ENCODE measurements at places on chromosomes 6 and 20.

- DNase-seq: no peak
These were observed 24.9 kb downstream of the COL21A1 start for GRCh38 chr6:56222499-56222898.

DNA sequence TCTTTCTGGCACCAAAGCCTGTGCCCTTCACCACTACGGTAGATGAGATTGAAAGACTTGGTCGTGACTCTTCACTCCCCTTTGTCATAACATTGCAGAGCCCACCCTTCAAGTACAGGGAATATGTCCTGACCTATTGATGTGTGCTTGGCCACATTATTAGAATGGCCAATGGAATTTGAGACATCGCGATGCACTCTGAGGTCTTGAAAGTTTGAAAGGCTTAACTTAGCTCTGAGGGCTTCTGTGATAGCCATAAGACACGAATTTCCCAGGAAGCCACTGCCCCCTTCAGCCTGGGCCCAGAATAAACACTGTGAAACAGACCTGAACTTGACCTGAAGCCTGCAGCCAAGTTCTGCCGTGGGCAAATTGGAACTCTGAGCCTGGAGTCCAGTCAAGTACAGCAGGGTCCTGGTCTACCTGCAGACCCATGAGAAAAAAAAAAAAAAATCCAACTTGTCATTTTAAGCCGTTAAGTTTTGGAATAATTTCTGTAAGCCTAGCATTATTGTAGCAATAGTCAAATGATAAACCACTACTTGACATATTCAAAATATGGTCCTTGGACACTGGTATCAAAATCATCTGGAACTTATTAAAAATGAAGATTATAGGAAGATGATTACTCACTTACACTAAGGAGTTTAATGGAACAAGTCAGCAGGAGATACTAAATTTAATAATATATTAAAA is 36.9 kb upstream of the TRAF3IP2 start:
- peak; percentile 70 for DNase-seq

- DNase-seq: no peak
These were observed 37.2 kb downstream of the C6orf132 start for GRCh38 chr6:42105156-42105648.

DNA sequence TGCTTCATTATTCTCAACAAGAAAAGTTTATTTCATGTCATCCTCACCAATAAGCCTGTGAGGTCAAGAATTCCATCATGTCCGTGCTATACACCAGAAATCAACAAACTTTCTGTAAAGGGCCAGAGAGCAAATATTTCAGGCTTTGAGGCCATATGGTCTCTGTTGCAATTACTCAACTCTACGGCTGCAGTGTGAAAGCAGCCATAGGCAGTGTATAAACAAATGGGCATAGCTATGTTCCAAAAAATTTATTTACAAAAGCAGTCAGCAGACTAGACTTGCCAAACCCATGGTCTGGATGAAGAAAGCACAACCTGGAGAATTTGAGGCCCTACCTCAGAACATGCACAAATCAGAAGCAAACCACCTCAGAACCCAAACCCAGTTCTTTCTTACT is 118.5 kb downstream of the PCSK2 start:
- DNase-seq: no peak

DNA sequence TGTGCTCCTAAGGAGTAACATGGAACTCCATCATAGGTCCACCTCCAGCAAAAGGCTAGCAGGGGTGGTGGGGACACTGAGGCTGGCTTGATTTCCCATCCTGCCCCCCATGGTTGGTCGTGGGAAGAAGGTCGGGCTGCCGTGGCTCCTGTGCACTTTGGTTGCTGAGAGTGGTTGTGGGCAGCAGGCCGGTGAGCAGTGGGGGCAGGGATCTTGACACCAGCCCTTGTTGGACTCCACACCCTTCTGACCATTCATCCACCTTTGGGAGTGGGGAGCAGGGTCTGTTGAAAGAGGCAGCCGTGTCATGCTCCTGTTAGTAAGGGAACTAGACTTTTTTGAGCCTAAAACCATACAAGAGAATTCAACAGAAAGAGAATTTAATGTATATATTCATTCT is 175.2 kb downstream of the ARID1B start:
- DNase-seq: no peak

GRCh38 chr6:129860908-129861665 is at the start of gene TMEM244:
Gene TMEM244 (minus strand): TSS chr6:129861315. CDS start chr6:129861188, 127 bp downstream.
- peak; percentile 72 for DNase-seq

- no peak for DNase-seq
These were observed 114.4 kb downstream of the SLC23A2 start for GRCh38 chr20:4886771-4887527.

- peak; percentile 85 for DNase-seq
These were observed 2.8 kb upstream of the FANCE start for GRCh38 chr6:35449287-35449881.

- no peak for DNase-seq
These were observed 88.2 kb downstream of the MTFR2 start for GRCh38 chr6:136161950-136162349.

- no peak for DNase-seq
These were observed 79.5 kb upstream of the VSTM2L start for GRCh38 chr20:37823296-37823980.

DNA sequence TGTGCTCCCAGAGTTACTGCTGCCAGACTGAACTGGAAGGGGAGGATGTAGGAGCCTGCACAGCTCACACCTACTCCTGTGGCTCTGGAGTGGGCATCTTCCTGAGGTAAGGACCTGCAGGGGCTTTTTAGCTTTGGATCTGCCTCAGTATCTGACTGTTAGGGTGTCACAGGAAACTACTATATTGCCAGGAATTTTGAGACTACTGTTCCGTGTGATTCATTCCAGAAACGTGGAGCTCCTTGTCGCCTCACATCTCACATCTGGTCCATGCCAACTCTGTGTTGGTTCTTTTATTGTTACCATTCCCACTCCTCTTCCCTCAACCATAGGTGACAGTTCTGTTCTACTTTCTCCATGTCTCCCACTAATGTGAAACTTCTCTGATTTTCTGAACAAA is 34.1 kb downstream of the PRPH2 start:
- no peak for DNase-seq

DNA sequence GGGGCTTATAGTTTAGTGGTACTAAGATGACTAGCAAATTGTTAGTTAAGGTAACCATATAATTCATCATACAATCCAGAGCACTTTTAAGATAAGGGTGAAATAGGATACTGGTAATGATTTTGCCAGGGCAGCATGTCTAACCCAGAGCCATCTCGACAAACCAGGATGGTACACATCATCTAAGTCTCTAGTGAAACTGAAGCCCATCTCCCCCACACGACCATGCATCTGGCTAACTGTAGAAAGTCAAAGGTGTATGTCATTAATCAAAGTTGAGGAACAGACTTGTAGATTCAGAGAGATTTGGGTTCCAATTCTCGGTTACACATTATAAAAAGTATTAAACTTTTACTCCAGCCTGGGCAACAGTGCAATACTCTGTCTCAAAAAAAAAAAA is 78.3 kb downstream of the PRKN start:
- DNase-seq: no peak

GRCh38 chr6:34671801-34672656 is 24.5 kb downstream of the ILRUN start:
- DNase-seq: no peak

DNA sequence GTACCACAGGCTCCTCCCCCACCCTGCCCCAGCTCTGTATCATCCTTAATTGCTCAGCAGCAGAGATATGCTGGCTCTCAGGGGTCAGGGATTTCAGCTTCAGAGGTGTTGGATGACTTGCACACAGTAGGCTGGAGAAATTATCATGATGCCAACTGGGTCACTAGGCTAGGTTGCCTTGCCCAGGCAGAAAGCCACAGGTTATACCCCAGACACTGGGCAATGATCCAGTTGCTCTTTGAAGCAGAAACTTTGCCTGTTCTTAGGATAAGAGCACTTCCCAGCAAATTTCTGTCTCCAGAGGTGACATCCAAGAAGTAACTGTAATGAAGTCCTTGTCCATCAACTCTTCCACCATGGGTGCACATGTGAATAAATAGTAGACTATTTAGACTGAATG is 38.3 kb upstream of the SCML4 start:
- no peak for DNase-seq

- DNase-seq: no peak
These were observed 111.1 kb downstream of the AGPAT4 start for GRCh38 chr6:161162722-161163121.

DNA sequence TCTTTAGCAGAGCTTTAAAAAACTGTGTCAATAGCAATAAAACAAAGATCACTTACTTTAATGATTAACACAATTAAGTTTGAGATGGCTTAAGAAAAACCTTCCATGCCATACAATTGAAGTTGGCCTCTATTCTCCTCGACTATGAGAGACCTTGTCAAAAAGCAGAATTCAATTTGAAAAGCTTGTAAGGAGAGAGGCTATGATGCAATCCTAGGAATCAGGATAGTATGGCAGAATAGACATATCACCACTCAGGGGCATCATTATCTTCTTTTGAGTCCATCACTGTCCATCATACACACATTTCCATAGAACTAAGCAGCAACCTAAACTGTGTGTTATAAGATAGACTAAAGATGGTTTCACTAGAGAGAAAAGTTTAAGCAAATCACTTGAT is 17.2 kb downstream of the TBC1D7 start:
- DNase-seq: no peak

DNA sequence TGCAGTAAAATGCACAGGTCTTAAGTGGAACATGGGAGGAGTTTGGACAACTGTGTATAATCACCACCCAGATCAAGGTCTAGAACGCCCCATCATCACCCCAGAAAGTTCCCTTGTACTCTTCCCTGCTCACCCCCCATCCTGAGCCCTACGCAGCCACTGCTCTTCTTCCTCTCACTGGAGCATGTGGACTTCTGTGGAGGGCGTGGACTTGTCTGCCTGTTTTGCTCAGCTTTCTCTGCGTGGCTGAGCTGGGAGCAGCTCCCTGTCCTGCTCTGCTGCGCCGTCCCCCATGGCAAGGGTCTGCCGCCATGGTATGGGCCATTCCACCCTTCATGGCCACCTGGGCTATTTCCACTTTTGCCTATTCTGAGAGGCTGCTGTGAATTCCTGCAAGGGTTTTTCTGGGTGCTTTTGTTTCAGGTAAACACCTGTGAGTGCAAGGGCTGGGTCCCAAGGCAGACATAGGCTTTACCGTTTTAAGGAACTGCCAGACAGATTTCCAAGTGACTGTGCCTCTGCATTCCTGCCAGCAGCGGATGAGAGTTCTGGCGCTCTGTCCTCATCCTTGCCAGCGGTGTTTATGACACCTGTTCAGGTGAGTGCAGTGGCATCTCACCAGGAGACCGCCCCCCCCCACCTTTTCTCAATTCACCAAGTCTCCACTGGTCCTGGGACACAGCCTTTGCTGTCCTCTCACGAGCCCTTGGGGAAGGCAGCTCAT is 19.7 kb downstream of the PCK1 start:
- DNase-seq: no peak

- no peak for DNase-seq
These were observed 182.8 kb downstream of the SLC16A10 start for GRCh38 chr6:111270121-111270520.

DNA sequence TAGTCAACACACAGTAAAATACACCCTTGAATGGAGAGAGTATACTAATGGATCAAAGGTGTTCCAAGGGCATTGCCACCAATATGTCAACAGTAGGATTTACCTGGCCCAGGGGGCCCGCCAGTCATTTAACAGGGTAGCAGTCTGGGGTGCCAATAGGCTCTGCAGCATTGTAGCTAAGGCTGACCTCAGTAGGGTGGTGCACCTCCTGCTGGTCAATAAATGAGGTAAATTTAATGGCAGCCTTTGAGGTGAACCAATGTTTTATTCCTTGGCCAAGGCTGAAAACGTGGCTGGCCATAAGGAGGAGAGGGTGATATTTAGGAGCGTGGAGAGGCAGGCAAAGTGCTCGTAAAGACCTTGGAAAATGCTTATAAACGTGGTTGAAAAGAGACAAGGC is 147.2 kb downstream of the RPS12 start:
- DNase-seq: no peak

DNA sequence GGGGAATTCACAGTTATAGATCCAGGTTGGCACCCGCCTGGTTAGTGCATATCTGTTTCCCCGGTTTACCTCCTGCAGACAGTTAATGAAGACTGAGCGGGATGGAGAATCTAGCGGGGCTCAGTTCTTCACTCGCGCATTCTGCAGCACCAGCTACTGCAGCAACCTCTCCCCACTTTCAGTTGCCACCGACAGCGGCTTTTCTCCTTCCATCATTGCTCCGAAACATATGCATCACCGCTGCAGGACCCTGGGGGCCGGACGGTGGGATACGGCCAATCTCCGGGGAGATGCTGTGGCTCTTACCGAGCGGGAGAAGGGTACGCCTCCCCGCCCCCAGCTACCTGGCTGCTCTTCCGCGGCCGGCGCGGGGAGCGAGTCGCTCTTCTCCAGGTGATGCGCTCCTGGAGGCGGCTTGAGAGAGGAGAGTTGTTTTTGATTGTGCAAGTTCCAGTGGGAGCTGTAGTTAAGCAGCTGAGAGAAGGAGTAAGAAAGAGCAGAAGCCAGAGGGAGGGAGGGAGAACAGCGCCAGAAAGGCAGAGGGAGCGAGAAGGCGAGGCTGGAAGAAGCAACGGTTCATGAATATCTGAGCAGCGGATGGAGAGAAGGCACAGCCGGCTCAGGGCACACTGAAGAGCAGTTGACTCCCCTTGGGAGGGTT is at the start of gene SGK1:
TSS of gene SGK1 (minus strand) at position 642 of the 661 bp plus-strand sequence. CDS start 652 bp downstream, outside the sequence.
- DNase-seq: no peak

GRCh38 chr6:131412960-131413830 is 159.8 kb upstream of the ARG1 start:
- DNase-seq: no peak

DNA sequence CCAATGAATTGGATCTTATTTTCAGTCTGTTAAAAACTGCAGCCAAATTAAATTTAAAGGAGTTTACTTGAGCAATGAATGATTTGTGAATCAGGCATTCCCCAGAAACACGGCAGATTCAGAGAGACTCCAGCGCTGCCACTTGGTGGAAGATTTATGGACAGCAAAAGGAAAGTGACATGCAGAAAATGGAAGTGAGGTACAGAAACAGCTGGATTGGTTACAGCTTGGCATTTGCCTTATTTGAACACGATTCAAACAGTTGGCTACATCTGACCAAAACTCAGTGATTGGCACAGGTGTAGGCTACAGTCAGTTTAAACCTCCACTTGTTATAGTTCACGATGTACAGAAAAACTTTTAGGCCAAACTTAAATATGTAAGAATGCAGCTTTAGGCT is 257.6 kb upstream of the IMPG1 start:
- no peak for DNase-seq

GRCh38 chr6:25902071-25902470 is 28.0 kb upstream of the SLC17A3 start:
- DNase-seq: no peak

DNA sequence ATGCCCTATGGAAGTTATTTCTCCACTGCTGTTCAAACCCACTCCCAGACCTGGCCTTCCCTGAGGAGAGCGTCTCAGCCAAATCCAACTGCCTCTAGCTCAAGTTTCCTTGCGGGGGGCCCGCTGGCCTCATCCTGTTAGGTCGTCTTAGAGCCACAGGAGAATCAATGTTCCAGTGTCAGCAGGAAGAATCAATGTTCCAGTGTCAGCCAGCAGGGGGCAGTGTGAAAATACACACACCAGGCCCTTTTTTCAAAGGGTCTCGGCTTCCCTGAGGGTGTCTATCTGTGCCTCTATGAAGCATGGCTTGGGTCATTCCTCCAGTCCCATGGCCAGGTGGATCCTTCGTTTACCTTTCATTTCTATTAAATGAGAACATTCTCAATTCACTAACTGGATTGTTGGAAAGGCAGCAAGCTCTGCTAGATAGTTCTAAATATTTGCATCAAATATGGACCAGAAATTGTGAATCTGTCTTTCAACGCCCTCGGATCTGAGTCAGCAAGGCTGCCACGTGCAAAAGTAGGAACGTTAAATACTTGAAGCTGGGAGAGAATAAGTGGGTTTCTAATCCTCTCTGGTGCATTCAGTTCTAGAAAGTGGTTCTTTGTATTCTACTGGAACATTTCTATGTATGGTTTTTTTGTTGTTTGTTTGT is 19.2 kb downstream of the PRND start:
- DNase-seq: peak; percentile 74
